Activated T-helper 1 cell treated with anti-CD3 and anti-CD28 coated beads, Interleukin-12 subunit alpha, Interleukin-12 subunit beta, Interleukin-2, Interleukin-4 antibody, amounts not matched to agents 30 ng/mL and 10 ng/mL and 1 ng/mL, durations not matched to agents 14 hours and 24 hours and 36 hours (primary cell): ENCODE measurements at places on chromosomes 12 and 14.

GRCh38 chr14:55973911-55974630 is 144.1 kb upstream of the PELI2 start:
- H3K4me3 ChIP-seq = no peak overlapping the region
- no peak for DNase-seq
- no peaks in the 10 kb centered on the region for H3K36me3 ChIP-seq
- H3K4me1 ChIP-seq = no peaks in the 10 kb centered on the region
- H3K27me3 ChIP-seq = peaks cover 4% of the 10 kb centered on the region

DNA sequence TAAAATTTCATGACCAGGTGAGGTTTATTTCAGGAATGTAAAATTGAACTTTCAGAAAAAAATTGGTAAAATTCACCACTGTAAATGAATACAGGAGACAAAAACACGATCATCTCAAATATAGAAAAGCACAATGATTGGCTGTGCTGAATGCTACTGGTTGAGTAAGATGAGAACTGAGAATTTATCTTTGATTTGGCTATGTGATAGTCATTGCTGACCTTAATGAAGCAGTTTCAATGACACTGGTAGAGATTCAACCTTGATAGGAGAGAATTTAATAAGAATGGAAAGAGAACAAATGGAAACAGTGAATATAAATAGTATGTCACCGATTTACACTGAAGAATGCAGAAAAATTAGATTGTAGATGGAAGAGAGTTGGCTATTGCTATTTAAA is 6.4 kb upstream of the PMCH start:
- no peak for DNase-seq
- H3K27me3 ChIP-seq = no peaks in the 10 kb centered on the region
- H3K4me1 ChIP-seq = no peaks in the 10 kb centered on the region
- H3K27ac ChIP-seq = peak overlapping the region; percentile 4

DNA sequence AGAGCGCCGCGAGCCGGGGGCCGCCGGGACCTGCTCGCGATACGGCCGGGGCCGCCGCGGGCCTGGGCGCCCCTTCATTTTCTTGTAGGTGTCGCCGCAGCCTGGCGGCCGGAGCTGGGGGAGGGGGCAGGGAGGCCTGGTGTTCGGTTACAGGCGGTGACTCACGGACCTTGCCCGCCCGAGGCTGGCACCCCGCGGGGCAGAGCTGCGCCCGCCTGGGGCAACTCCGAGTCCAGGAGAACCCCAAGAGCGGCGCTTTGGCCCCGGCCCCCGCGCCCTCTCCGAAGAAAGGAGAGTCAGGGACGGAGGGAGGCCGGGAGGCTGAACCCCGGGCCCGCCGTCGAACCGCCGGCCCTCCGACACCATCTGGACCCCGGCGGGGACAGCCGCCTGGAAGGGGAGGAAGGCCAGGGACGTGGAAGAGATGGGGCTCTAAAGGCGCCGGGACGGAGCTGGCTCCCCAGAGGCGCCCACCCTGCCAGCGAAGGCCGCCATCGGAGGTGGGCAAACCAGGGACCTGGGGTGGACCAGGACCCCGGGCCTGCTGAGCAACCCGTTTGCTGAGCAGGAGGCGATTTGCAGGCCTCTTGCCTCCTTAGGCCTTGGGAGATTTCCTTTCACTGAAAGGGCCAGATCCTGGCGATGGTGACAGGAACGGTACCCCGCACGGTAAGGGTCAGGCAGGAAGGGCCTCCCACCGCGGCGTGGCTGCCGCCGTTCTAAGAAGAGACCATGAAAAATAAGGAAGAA is 843 bp upstream of the NUAK1 start:
- H3K4me1 ChIP-seq = no peaks in the 10 kb centered on the region
- H3K36me3 ChIP-seq = peaks cover 3% of the 10 kb centered on the region
- no peak overlapping the region for H3K27ac ChIP-seq
- no peak for DNase-seq

GRCh38 chr12:13386323-13387039 is 190.0 kb downstream of the EMP1 start:
- no peak overlapping the region for H3K4me3 ChIP-seq
- no peak overlapping the region for H3K27ac ChIP-seq
- peaks cover 2% of the 10 kb centered on the region for H3K27me3 ChIP-seq
- no peaks in the 10 kb centered on the region for H3K4me1 ChIP-seq
- DNase-seq = no peak
- H3K36me3 ChIP-seq = no peaks in the 10 kb centered on the region

GRCh38 chr12:41122894-41123293 is 65.2 kb upstream of the PDZRN4 start:
- no peak overlapping the region for H3K4me3 ChIP-seq
- no peaks in the 10 kb centered on the region for H3K36me3 ChIP-seq
- no peaks in the 10 kb centered on the region for H3K4me1 ChIP-seq
- H3K27ac ChIP-seq = no peak overlapping the region

DNA sequence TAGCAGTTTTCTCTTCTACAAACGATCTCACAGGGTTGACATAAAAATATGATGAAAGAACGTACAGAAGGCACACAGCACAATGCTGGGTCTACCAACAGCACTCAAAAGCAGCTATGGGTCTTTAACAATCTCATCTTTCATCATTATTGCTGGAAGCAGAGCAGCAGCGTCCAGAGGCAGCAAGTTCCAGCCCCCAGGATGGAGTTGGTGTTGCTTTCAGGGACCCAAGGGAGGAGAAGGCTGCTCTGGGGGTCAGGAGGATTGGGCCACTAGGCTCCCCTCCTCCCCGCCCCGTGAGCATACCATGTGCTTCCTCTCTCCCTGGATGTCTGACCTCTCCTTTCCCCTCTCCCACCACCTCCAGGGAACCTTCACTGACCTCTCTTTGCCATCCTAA is 13.3 kb downstream of the KCTD10 start:
- H3K27me3 ChIP-seq = no peaks in the 10 kb centered on the region
- no peak for DNase-seq
- H3K27ac ChIP-seq = peak overlapping the region; percentile 30
- peaks cover 48% of the 10 kb centered on the region for H3K4me1 ChIP-seq
- no peak overlapping the region for H3K4me3 ChIP-seq
- H3K36me3 ChIP-seq = peaks cover 8% of the 10 kb centered on the region

DNA sequence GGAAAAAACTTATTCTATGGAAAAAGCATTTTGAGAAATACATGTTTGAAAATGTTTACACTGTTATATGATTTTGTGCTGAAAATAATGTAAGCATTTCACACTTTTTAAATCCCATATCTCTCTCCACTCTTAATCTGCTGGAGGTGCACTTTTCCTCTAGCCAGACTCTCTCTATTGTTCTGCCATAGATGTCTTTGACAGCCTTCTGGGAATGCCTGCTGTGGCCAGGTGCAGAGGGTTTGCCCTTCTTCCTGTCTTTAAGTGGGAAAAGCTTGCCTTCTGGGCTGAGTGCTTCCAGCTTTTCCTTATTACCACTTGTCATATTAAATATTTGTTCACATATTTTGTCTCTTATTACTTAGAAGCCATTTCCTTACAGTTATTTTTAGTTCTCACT is 60.1 kb upstream of the PPM1H start:
- no peaks in the 10 kb centered on the region for H3K27me3 ChIP-seq
- no peaks in the 10 kb centered on the region for H3K36me3 ChIP-seq
- no peaks in the 10 kb centered on the region for H3K4me1 ChIP-seq
- no peak for DNase-seq

GRCh38 chr12:10160617-10161385 is 11.1 kb downstream of the OLR1 start:
- H3K27ac ChIP-seq = no peak overlapping the region

DNA sequence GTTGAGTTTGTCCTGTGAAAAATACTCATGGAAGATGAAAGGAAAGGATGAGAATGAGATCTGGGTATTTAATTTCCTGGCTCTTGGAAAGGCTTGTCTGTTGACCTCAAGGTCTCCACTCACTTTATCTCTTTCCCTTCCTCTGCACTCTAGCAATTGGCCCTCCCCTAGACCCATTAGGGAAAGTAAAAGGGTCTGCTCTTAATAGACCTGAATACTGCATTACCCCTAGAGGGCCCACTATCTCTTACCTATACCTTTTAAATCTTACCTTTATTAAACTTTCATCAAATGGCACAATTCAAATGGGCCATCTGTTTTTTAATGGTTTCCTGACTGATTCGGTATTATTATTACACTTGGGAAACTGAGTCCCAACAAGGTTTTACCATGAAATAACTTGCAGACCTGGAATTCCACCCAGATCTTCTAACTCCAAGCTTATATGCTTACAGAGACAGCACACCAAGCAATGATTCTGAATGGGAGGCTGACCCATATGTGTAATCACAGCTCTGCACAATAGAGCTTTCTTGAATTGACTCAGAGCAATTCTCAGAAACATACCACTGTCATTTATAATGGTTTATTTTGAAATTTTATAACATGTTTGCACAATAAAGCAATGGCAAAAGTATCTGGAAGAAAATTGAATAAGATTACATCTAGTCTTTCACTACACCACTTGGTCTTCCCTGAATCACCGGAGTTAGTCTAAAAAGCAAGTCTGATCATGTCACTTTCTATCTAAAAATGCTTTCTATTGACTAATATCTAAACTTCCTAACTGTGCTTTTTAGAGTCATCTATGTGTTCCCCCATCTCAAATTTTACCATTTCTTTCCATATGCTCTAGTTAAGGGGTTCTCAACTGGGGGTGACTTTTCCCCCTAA is 618.5 kb downstream of the NRXN3 start:
- no peak overlapping the region for H3K4me3 ChIP-seq
- H3K27ac ChIP-seq = no peak overlapping the region
- no peaks in the 10 kb centered on the region for H3K36me3 ChIP-seq
- DNase-seq = no peak
- no peaks in the 10 kb centered on the region for H3K4me1 ChIP-seq

DNA sequence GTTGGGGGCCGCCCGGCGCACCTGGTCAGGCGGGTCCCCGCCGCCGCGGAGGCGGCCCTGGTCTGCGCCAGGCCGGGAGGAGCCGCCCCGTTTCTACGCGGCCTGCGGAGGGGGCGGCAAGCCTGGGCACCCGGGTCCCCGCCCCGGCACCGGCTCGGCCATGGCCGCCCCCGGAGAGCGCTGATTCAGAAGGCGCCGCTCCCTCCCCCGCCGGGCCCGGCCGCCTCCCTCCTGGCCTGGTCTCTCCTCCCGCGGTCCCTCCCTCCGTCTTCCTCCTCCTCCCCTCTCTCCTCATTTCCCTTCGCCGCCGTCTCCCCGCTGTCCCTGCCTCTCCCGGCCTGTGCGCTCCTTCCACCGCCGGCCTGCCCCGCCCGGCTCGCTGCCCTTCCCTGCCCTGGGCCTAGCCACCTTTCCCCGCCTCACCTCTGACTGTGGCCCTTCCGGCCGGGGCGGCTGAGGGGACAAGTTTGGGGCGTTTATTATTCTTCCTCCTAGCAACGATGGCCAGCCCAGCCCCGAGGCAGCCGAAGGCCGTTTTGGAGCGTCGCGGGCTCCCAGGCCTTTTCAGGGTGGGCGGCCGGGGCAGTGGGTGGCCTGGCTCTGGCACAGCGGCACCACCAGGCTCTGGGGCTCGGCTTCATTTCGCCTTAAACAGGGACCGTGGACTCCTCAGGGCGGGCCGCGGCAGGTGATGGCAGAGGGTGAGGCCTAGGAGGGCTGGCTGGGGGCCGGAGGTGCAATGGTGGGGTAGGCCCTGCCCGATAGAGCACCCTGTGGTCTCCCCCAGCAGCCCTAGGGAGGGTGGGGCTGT is 768 bp downstream of the CEP170B start:
- H3K4me3 ChIP-seq = peak overlapping the region; percentile 70
- no peak overlapping the region for H3K27ac ChIP-seq
- peaks cover 7% of the 10 kb centered on the region for H3K4me1 ChIP-seq
- H3K36me3 ChIP-seq = no peaks in the 10 kb centered on the region
- DNase-seq = no peak
- H3K27me3 ChIP-seq = peaks cover 12% of the 10 kb centered on the region

DNA sequence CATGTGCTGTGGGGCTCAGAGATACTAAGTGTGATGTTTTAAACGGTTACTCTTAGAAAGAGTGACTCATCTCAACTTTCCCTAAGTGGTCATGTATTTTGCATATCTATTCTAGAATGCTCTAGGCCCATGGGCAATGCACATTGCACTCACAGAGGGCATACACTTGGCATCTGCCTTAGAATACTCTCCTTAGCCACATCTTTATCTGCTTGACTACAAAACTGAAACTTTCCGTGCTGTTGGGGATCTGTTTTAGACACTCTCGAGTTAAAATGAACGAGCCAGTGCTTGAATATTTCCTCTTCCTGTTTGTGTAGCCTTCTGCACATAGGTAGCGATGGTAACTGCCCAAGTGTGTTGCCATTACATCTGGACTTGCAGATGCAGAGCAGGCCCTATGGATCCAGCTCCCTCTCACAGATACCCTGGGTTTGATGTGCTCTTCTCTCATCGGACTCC is 180.5 kb downstream of the CAND1 start:
- H3K27me3 ChIP-seq = peaks cover 9% of the 10 kb centered on the region
- H3K36me3 ChIP-seq = peaks cover 13% of the 10 kb centered on the region

GRCh38 chr12:49920241-49920914 is 16.7 kb upstream of the FAIM2 start:
- no peak overlapping the region for H3K4me3 ChIP-seq
- H3K36me3 ChIP-seq = no peaks in the 10 kb centered on the region

GRCh38 chr12:54977155-54977554 is 7.4 kb downstream of the TESPA1 start:
- peak overlapping the region; percentile 60 for H3K27ac ChIP-seq
- H3K4me1 ChIP-seq = peaks cover 94% of the 10 kb centered on the region

DNA sequence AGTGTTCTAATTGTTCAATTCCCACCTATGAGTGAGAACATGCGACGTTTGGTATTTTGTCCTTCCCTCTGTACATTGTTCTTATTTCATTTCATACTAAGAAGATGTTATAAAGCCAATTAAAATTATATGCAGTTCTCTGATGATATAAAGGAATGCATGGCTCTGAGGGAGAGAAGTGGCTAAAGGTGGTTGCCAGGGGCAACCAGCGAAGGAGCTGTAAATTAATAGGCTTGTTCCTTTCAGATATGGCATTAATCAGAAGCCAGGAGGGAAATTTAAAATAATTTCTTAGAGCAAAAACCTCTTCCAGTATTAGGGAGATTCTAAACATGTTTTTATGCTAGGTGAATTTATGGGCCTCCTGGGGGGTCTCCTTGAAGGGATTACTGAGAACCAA is 227.8 kb downstream of the TMEM117 start:
- no peak overlapping the region for H3K4me3 ChIP-seq
- no peaks in the 10 kb centered on the region for H3K36me3 ChIP-seq
- H3K27me3 ChIP-seq = no peaks in the 10 kb centered on the region
- no peak for DNase-seq

- peak overlapping the region; percentile 87 for H3K27ac ChIP-seq
- H3K4me3 ChIP-seq = peak overlapping the region; percentile 6
- no peaks in the 10 kb centered on the region for H3K27me3 ChIP-seq
- peaks cover 15% of the 10 kb centered on the region for H3K36me3 ChIP-seq
Measured at GRCh38 chr12:795305-795704, 42.9 kb downstream of the WNK1 start.

DNA sequence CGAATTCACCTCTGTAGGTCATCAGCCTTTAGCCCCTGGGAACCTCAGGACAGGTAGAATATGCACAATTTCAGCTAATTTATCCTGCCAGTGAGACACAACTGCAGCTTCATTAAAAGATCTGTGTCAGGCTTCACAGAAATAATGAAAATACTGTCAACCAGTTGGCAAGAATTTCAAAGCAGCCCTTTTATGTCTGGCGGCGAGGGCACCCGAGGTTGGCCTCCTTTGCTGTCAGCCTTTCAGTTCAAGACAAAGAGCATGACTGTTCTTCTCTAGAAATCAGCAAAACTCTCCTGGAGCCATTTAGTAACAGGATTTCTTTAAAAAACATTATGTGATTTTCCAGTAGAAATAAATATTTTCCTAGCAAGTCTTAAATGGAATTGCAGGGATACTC is 75.9 kb downstream of the BBS10 start:
- no peak for DNase-seq
- peaks cover 15% of the 10 kb centered on the region for H3K4me1 ChIP-seq
- no peaks in the 10 kb centered on the region for H3K36me3 ChIP-seq
- no peak overlapping the region for H3K4me3 ChIP-seq
- H3K27ac ChIP-seq = no peak overlapping the region
- peaks cover 3% of the 10 kb centered on the region for H3K27me3 ChIP-seq
